ENCODE measurements at places on chromosomes 3 and 15.
A peak's percentile ranks its signal among the peaks of the same experiment; 100 is the strongest.

- H3K27me3 ChIP-seq, result no peaks in the 10 kb centered on the region
- no peaks in the 10 kb centered on the region for H3K36me3 ChIP-seq
- no peaks in the 10 kb centered on the region for H3K4me1 ChIP-seq
- no peak overlapping the region for H3K27ac ChIP-seq
- H3K4me3 ChIP-seq, result no peak overlapping the region
- no peak for DNase-seq
Measured at GRCh38 chr3:189953551-189953950, 167.1 kb downstream of the P3H2 start.

- H3K36me3 ChIP-seq, result no peaks in the 10 kb centered on the region
- peaks cover 32% of the 10 kb centered on the region for H3K4me1 ChIP-seq
- no peak overlapping the region for H3K27ac ChIP-seq
Measured at GRCh38 chr15:72222393-72222792, 8.6 kb downstream of the PKM start.

GRCh38 chr3:188760408-188760807 lies 411.4 kb upstream of the TPRG1 start:
- no peak for DNase-seq
- no peaks in the 10 kb centered on the region for H3K27me3 ChIP-seq
- no peak overlapping the region for H3K27ac ChIP-seq
- no peaks in the 10 kb centered on the region for H3K4me1 ChIP-seq
- H3K36me3 ChIP-seq, result no peaks in the 10 kb centered on the region

DNA sequence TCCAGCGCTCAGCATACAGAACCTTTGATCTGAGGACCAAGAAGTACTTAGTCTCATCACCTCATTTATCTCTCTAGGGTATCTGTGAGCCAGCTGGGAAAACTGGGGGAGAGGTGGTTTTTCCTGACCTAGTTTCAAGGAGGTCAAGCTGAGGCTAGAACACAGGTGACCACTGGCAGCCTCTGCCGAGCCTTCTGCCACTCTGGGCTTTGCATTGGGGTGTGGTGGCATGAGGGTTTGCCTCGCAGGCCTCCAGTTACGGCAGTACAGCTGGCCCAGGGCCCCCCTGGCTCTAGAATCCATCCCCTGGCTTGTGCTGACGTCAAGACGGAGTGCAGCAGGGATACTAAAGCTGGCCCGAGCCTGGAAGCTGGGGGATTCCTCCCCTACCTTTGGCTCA lies 34.7 kb upstream of the CDCP1 start:
- DNase-seq, result no peak
- H3K36me3 ChIP-seq, result no peaks in the 10 kb centered on the region
- peak overlapping the region; percentile 31 for H3K27ac ChIP-seq
- peaks cover 29% of the 10 kb centered on the region for H3K4me1 ChIP-seq
- H3K27me3 ChIP-seq, result no peaks in the 10 kb centered on the region

DNA sequence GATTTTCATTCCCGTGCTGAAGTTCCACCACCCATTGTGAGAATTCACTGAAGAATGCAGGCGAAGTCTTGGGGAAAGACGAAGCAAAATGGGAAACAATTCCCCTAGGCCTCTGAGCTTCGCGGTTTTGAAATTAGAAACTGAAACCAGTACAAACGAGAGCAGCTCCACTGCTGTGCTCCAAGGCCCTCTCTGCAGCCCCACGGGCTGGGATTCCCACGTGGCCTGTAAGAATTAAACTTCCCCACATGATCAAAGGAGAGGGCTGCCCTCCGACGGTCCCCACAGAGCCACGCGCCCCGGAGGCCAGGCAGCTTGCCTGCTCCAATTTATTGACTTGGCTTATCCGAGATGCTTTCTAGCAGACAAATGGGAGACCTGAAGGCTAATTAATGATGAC lies 144.0 kb downstream of the GREM1 start:
- H3K27me3 ChIP-seq, result no peaks in the 10 kb centered on the region
- DNase-seq, result peak; percentile 47
- no peaks in the 10 kb centered on the region for H3K36me3 ChIP-seq
- H3K4me1 ChIP-seq, result no peaks in the 10 kb centered on the region
- H3K27ac ChIP-seq, result peak overlapping the region; percentile 62

DNA sequence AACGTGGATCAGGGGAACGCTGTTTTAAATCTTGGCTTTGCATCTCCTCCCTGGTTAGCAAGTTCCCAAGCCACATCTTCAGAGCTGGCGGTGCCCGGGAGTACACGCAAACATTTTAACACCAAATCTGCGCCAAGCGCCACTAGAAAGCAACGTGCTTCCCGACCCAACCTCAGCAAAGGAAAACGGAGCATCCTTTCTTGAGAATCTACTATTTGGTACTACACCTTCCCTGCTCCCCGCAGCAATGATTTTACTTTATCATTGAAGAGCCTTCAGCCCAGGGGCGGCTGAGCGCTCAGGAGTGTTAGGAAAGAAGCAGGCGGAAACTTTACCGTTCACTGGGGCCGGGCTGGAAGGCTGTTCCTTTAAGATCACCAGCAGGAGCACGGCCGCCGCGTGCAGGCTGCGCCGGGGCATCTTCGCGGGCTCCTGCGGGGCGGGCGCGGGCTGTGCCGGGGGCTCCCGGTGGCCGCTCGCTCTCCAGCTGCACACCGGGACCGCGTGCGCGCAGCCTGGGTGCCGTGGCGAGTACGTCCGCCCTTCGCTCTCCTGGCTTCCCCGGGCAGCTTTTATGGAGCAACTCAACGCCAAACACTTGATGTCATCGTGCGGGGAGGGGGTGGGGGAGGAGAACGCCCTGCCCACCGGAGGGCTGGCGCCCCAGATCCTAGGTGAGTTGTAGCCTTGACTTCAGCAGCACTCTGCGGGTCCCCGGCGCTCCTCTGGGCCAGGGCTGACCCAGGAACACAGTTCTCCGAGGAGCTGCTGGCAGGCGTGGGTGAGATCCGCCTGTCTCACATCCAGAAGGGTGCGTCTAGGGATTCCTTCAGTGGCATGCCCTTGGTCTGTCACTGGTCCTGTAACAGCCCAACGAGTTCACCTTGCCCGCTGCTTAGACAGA lies at the start of gene CA12:
Gene CA12, minus strand, starts transcription at position 546 of the 904 bp plus-strand sequence. Its CDS starts 126 bp downstream, at position 420.
- no peaks in the 10 kb centered on the region for H3K27me3 ChIP-seq
- H3K4me3 ChIP-seq, result peak within 1 kb of the TSS; percentile 34
- peaks cover 8% of the 10 kb centered on the region for H3K4me1 ChIP-seq
- peak; percentile 33 for DNase-seq
- H3K36me3 ChIP-seq, result no peaks in the 10 kb centered on the region
- H3K27ac ChIP-seq, result no peak within 1 kb of the TSS

DNA sequence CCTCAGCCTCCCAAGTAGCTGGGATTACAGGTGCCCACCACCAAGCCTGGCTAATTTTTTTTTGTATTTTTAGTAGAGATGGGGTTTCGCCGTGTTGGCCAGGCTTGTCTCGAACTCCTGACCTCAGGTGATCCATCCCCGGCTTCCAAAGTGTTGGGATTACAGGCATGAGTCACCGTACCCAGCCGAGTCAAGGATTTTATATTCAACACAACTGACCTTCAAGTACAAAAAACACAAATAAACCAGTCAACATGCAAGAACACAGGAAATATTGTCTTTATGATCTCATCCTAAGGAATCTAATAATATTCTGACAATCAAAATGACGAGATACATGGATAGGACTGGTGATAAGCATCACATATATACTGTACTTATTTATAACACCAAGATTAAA lies 37.9 kb downstream of the TJP1 start:
- H3K27me3 ChIP-seq, result no peaks in the 10 kb centered on the region
- no peaks in the 10 kb centered on the region for H3K4me1 ChIP-seq
- no peak for DNase-seq
- no peak overlapping the region for H3K4me3 ChIP-seq
- no peaks in the 10 kb centered on the region for H3K36me3 ChIP-seq

DNA sequence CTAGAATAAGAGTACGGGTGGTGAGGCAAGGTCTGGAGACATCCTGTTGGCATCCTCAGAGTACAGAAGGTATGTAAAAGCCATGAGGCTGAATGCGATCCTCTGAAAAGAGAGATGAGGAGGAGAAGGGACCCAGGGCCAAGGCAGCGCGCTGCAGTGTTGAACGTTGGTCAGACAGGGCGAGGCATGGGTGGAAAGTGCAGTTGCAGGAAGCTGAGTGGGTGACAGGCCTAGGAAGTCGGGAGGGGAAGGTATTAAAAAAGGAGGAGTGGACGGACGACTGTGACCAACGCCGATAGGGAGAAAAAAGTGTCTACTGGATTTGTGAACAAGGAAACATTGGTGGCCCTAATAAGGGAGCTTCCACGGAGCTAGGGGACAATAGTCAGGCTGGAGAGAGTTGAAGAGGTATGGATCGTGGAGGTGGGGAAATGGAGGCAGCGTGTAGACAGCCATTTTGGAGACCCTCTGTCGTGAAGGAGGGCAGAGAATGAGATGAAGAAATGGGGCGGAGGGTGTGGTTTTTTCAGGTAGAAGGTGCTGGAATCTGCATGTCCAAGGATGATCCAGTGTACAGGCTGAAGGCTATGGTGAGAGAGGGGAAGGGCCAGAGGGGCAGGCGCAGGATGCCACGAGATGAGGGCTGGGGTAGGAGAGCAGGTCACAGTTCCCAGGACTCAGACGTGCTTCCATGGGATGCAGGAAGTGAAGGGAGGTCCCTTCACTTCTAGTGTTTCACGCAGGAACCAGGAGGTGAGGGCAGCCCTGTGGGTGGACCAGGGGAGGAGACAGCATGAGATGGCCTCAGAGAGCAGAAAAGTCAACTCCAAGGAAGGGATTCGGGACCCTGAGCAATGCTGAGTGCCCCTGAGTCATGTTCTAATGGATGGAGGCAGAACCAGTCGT lies 115.9 kb downstream of the ASB7 start:
- no peak overlapping the region for H3K27ac ChIP-seq
- no peaks in the 10 kb centered on the region for H3K27me3 ChIP-seq
- H3K4me1 ChIP-seq, result no peaks in the 10 kb centered on the region
- H3K4me3 ChIP-seq, result no peak overlapping the region
- H3K36me3 ChIP-seq, result no peaks in the 10 kb centered on the region

DNA sequence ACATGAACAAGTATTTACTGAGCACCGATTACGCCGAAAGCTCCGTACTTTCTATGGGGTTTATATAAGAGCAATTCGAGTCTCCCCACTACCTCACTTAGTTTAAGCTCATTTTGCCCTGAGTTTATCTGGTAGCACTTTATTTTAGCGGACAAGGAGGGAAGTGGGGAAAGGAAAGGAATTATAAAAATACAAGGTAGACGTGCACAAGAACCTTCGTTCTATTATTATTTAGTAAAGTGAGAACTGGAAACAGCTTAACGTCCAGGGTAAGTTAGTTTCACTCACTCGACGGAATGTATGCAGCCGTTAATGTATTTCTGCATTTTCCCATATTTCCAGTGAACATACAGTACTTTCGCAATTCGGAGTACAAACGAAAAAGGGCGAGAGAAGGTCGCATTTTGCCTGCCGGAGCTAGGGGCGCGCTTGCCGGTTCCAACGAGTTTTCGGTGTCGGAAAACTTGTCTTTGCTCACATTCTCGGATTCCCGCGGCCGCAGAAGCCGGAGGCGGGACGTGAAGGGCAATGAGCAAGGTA lies 1.2 kb upstream of the STT3B start:
- no peak for DNase-seq
- peak overlapping the region; percentile 84 for H3K4me3 ChIP-seq
- no peaks in the 10 kb centered on the region for H3K27me3 ChIP-seq
- H3K27ac ChIP-seq, result peak overlapping the region; percentile 98
- H3K4me1 ChIP-seq, result peaks cover 30% of the 10 kb centered on the region
